ENCODE measurements at places on chromosomes 3 and 15. TPM values are rescaled to one million over a fixed set of nuclear protein-coding genes. Genes with fewer than 3 reads are reported as not detected.

MST1R gene
- polyA plus RNA-seq, result 0.84 TPM

LRRN1 gene
- 20.1 TPM for polyA plus RNA-seq

CLDND1 gene
- 189 TPM for polyA plus RNA-seq

ZCWPW2 gene
- 2.2 TPM for polyA plus RNA-seq

PLA2G4E gene
- polyA plus RNA-seq, result not detected

RHOV gene
- polyA plus RNA-seq, result 2.6 TPM

UCN2 gene
- polyA plus RNA-seq, result 0.53 TPM

P2RY12 gene
- polyA plus RNA-seq, result 1.2 TPM

WDR93 gene
- 2.3 TPM for polyA plus RNA-seq

DPPA2 gene
- polyA plus RNA-seq, result 0.89 TPM

NEO1 gene
- 126 TPM for polyA plus RNA-seq

ALG1L2 gene
- 2.1 TPM for polyA plus RNA-seq

CKMT1A gene
- 0.84 TPM for polyA plus RNA-seq

PLSCR5 gene
- not detected for polyA plus RNA-seq
